Amniotic stem cell (primary cell): ENCODE measurements at places on chromosomes 3 and 15.

DNA sequence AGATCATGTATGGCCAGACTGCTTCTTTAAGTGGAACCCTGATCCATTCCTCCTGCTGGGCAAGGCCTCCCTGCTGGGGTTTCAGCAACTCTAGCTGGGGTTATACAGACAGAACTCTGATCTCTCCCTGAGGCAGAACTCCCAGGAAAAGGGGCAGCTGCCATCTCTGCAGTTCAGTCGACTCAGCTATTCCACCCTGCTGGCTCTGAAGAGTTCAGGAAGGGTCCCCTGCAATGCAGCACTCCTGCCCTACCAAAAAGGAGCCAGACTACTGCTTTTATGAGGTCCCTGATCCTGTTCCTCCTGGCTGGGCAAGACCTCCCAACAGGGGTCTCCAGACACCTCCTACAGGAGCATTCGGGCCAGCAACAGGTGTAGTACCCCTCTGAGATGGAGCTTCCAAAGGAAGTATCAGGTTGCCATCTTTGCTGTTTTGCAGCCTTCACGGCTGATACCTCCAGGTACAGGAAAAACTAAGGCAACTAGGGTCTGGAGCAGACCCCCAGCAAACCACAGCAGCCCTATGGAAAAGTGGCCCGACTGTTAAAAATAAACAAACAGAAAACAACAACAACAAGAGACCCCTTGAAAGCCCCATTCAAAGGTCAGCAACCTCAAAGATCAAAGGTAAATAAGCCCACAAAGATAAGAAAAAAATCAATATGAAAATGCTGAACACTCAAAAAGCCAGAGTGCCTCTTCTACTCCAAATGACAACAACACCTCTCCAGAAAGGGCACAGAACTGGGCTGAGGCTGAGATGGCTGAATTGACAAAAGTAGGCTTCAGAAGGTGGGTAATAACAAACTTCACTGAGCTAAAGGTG is 14.2 kb upstream of the CP start:
- no peak for DNase-seq

DNA sequence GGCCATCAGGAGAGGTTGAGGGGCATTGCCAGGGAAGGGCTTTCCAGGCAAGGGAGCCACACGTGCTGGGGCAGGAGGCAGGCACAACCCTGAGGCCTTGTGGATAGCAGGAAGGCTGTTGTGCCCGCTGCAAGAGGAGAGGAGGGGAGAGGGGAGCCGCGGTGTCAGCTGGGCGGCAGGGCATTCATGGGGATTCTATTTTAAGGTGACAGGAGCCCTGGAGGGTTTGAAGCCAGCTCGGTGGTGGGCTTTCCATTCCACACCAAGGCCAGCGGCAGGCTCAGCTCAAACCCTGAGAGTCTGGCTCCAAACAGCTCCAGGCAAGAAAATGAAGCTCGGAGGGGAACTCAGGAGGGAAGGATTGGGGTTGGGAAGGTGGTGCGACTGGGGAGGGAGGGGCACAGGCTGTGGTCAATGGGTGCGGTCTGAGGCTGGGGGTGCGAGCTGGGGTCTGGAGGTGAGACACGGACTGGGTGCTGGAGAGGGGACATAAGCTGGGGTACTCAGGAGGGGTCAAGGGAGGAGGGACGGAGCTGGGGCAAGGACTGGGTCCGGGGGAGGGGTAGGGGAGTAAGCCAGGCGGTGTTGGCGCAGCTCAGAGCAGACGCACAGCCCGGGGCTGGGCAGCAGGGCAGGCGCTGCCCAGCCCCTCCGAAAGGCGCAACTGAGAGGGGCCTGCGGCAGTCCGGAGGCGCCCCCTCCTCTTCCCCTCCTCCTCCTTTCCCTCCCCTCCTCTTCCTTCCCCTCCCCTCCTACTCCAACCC is 43.4 kb downstream of the TPRA1 start:
- DNase-seq = no peak

DNA sequence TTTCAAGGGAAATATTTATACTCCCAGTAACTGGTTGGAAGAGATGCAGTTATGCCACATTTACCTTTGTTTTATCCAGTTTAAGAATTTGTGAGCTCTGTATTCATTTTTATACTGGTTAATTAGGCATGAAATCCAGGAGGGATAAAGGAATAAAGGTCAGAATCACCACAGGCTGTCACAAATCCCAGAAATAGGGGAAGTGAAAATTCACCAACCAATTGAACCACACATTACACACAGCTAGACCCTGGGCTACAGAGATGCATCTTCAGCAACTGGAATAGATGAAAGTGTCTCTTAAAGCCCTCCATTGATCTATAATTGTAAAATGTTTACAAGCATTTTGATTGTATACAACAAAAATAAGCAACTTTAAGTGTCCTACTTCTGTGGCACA is 18.5 kb downstream of the SERPINI1 start:
- no peak for DNase-seq

DNA sequence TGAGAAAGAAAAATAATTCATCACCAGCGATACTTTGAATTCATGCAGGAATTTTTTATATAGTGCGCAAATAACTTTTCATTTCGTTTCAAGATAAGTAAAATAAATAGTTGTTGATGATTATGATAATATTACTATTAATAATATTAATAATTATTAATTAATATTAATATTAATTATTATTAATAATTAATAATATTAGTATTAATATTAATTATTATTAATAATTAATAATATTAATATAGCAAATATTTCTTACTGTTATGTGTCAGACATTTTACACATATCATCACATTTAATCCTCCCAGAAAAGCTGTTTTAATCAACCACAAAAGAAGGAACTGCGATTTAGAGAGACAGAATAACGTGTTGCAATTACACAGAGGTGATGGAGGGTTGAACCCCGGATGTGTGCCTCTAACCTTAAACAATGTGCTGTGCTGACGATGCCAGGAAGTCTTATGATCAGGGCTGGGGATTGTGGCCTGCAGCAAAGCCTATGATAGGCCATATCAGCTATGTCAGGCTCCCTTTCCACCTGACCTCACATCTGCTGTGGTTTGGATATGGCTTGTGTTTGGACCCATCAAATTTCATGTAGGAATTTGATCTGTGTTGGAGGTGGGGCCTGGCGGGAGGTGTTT is 263.5 kb upstream of the NR2F2 start:
- DNase-seq = no peak

DNA sequence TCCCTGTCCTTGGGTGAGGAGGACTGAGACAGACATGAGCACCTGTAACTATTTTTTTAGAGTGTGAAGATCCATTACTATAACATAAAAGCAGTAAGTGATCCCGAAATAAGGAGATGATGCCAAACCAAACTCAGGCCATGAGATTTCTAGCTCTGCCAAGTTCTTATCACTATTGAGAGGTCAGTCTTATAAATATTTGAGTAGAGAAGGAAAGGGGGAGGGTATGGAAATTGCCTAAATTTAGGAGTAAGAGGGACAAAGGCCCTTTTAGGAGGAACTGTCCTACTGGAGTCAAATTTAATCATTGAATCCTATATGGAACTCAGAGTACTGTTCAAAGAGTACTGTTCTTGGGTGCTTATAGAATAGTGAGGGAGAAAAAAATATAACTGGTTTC is 326.9 kb upstream of the NAALADL2 start:
- DNase-seq = no peak

DNA sequence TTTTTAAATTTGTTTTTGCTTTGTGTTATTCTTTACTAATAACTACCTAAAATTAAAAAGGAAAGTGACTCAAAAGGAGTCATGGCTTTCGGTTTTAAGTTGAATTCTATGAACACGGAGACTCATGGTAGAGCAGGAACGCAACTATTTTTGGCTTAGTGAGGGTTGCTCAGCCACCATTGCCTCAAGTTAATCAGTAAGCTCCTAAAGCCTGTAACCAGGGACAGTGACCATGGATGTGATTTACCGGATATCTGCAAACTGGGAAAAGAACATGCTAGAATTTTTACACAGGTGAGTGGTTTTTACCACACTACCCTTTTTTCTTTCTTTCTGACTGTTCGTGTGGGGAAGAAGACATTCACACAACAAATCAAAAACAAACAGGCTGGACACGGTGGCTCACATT is 11.8 kb downstream of the SLC12A8 start:
- DNase-seq = no peak

- DNase-seq = no peak
These were observed 28.1 kb downstream of the CCNL1 start for GRCh38 chr3:157131861-157132260.

DNA sequence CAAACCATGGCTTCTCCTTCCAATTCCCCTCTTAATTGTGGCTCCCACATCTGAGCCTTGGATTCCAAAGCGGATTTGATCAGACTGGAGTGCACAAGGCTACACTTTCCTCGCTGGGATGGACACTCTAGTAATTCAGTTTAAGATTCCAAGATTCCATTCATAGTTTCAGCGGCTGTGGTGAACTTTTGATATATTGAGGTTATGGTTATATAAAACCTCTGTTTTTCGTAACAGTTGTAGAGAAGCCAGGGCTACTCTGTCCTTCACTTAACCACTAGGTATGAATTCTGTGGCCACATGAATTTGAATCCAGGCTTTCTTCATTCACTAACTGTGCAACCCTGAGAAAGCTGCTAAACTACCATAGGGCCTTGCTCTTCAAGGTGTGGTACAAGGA is 67.9 kb upstream of the KY start:
- no peak for DNase-seq

DNA sequence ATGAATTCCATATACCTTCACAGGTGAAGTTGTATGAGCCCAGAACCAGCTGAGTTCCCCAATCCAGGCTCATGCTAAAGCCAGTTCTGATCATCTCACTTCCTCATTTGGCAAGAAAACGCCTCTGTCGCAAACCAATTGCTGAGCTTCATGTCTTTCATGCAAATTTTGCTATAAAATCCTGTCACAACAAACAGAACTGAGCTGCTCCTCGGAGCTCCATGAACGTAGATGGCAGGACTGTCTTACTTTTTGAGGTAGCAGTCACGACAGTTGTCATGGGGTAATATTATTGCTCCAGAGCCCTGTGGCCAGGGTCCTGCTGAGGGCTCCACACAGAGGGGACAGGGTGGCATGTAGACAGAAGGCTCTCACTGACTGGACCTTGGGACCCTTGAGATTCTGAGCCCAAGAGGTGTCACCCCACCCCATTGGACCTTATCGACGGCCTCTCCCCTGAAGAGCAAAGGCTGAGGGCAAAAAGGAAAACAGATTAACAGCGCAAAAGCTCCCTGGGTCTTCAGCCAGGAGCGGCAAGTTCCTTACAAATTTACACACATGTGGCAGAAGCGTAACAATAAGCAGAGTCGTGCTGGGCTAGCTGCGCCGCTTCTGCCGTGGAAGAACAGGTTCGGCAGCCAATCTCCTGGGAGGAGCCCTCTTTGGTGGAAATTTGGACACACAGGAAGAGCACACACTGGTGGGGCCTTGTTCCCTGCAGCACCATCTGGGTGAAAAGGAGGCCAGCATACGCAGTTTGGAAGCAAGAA is 249.2 kb downstream of the OPA1 start:
- DNase-seq = no peak

GRCh38 chr3:185920184-185920583 is 17.6 kb downstream of the TRA2B start:
- DNase-seq = no peak

- no peak for DNase-seq
These were observed 20.0 kb downstream of the TAFA4 start for GRCh38 chr3:68912376-68912775.

- DNase-seq = no peak
These were observed 70.9 kb downstream of the IGSF11 start for GRCh38 chr3:118963711-118964110.

DNA sequence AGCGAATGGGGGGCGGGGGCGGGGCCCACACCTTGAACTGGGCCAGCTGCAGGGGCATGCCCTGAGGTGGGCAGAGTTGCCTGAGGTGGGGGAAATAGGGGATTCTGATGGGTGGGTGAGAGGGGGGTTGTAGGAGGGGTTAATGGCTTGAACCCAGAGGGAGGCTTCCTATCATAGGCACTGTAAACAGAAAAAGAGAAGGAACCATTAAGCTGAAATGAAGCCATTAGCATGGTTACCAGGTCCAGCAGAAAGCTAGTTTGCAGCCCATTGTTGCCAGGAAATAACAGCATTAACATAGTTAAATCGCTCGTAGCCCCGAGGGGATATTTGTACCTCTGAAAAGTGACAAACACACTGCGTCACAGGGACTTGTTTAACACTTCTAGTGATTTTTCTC is 29.0 kb downstream of the ETV5 start:
- no peak for DNase-seq

DNA sequence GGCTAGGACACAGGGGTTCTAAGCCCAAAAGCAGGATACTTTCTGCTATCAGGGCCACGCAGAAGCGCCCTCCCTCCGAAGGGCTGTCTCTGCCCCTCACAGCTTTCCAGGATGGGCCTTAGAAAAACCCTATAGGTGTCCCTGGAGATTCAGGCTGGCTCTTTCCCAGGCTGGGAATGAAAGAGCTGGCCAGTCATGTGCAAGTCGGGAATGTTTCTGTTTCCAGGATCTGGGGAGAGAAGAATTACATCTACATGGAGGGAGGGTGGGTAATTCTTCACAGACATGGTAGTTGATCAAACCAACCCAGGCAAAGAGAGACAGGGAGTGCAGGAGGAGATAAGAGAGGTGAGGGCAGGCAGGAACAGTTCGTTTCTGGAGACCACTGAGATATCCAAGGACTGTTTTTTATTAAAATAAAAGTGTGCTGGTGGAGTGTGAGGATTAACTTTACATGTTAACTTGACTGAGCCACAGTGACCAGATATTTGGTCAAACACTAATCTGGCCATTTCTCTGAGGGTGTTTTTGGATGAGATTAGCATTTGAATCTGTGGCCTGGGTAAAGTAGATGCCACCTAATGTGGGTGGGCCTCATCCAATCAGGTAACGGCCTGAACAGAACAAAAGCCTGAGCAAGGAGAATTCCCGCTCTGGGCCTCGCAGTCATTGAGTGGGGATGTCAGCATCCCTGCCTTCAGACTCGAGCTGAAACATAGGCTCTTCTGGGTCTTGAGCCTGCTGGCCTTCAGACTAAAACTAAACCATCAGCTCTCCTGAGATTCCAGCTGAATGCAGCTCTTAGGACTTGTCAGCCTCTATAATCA is 15.3 kb downstream of the NUP210 start:
- no peak for DNase-seq

- DNase-seq = no peak
These were observed 59.3 kb downstream of the IL16 start for GRCh38 chr15:81255958-81256320.

DNA sequence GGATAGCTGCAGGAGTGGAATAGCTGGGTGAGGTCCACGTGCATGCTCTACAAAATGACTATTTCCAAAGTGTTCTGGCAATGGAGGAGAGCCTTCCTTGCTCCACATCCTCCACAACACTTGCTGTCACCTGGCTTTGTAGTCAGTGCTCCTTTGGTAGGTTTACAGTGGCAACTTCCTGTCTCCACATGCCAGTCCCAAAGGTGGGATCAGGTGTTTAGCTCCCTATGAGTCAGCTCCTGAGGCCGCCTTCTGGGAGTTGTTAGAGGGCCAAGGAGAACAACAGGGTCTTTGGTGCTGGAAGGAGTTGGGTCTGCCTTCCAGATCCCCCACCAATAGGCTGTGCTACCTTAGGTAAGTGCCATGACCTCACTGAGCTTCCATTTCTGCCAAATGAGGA is 15.3 kb upstream of the LIMD1 start:
- DNase-seq = no peak

- no peak for DNase-seq
These were observed 176.6 kb downstream of the XXYLT1 start for GRCh38 chr3:195094191-195094921.
